ENCODE measurements at places on chromosomes 7 and 10.

DNA sequence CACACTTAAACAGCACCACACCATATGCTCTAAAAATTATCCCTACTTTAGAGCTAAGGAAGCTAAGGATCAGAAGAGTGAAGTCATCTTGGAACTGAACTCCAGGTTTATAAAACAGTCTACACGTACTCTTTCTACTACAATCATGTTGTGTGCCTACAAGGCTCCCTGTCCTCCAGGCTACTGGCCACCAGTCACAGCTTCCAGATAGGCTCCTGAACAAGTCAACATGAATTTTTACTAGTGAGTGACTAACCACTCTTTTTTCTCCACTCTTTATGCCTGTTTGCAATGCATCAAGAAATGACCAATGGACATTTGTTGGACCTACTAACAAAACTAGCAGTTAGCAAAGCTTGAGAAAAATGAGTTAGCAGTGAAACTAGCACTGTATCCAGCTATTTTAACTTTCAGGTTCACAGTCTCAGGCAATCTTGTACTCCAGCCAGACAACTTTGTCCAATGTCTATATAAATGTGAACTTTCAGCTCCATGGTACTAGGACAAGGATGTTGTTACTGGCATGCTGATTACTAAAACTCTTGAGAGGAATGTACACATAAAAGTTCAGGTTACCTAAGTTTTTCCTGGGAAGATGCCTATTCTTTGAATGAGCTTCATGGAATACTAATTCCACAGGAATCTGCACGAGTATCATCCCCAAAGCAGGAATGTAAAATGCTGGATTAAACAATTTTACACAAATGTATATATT, 180.0 kb downstream of the BTAF1 start:
- no peak for DNase-seq

- no peak for DNase-seq
These were observed 269.7 kb downstream of the AGMO start for GRCh38 chr7:15292138-15292537.

DNA sequence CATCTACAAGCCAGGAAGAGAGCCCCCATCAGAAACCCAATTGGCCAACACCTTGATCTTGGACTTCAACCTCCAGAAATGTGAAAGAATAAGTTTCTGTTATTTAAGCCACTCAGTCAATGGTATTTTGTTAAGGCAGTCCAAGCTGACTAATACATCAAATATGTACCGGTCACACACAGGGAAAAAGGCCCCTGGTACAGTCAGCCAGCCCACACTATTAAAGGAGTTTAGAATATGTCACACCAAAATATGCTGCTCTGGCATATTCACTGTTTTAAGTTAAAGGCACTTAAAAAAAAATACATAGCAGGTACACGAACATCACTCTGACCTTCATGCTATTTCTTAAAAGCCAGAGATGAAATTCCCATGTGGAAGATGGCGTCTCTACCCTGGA, 15.2 kb upstream of the CDCA7L start:
- no peak for DNase-seq

DNA sequence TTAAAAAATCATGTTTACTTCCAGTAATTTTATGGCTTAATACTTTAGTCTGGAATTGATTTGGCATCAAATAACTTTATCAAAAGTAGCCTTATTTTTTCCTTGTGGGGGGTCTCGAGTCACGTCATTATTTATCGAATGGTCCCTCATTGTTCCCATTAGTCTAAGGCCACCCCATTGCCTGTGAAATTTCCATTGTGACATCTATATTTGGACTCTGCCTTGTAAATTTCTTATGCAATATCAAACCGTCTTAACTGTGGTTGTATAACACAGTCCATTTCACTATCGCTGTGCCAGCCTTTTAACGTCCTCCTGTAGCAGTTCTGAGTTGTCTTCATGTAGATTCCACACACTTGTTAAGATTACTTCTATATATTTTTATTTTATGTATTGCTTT, 103.9 kb upstream of the RET start:
- DNase-seq = no peak

GRCh38 chr10:113939212-113939860, 84.9 kb downstream of the NHLRC2 start:
- no peak for DNase-seq

GRCh38 chr7:134740376-134740775, 39.1 kb upstream of the CALD1 start:
- no peak for DNase-seq

Data from stimulated activated CD4-positive, alpha-beta T cell treated with anti-CD3 and anti-CD28 coated beads, Interleukin-2, amount 100 ng/mL, for 4 hours (primary cell).